ENCODE measurements at places on chromosomes 12 and 14. TPM values are rescaled to one million over a fixed set of nuclear protein-coding genes. Genes with fewer than 3 reads are reported as not detected.

- no peak for DNase-seq
Observed at GRCh38 chr14:85934123-85934885, 404.4 kb downstream of the FLRT2 start.

- DNase-seq = no peak
Observed at GRCh38 chr12:38771871-38772270, 133.5 kb downstream of the CPNE8 start.

- peak; percentile 3 for DNase-seq
Observed at GRCh38 chr12:39227218-39227617, 215.7 kb downstream of the KIF21A start.

GRCh38 chr14:106670011-106670410, 1143.6 kb downstream of the TMEM121 start:
- no peak for DNase-seq

GRCh38 chr12:107233551-107233950, 140.2 kb upstream of the CRY1 start:
- no peak for DNase-seq

GRCh38 chr14:80535171-80535570, 323.9 kb upstream of the DIO2 start:
- DNase-seq = no peak

DNA sequence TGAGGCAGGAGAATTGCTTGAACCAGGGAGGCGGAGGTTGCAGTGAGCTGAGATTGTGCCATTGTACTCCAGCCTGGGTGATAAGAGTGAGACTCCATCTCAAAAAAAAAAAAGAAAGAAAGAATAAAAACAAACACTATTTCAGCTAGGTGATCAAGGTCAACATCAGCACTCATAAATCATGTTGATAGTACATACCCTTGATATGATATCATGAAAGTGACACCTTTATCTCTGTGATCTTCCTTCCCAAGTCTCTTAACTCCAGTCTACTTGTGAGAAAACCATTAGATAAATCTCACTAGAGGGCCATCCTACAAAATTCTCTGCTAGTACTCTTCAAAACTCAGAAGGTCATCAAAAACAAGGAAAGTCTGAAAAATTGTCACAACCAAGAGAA, 44.2 kb upstream of the PTGR2 start:
- DNase-seq = no peak

DNA sequence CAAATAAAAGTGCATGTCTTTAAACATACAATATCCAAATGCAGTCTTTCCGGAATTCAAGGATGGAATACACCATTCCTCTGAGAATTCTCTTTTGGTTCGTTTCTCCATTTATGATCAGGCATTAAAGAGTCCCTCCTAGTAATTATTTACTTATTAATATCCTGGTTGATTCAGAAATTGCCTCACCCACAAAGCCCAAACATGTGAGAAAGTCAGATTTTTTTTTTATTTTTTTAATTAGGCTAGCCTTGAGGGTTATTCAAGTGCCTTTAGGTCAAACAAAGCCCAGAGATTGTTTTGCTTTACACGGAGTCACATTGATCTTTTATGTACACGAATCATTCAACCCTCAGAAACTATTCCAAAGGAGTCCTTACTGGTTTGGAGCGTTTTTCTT, 6.4 kb upstream of the TSPAN8 start:
- no peak for DNase-seq

GRCh38 chr14:101066826-101067510, 163.4 kb upstream of the RTL1 start:
- no peak for DNase-seq

GRCh38 chr14:59272633-59273032, 84.2 kb downstream of the DAAM1 start:
- DNase-seq = no peak

GRCh38 chr12:1419849-1420371, 174.5 kb downstream of the FBXL14 start:
- no peak for DNase-seq

- DNase-seq = no peak
Observed at GRCh38 chr12:43378448-43378847, 173.6 kb downstream of the ADAMTS20 start.

DNA sequence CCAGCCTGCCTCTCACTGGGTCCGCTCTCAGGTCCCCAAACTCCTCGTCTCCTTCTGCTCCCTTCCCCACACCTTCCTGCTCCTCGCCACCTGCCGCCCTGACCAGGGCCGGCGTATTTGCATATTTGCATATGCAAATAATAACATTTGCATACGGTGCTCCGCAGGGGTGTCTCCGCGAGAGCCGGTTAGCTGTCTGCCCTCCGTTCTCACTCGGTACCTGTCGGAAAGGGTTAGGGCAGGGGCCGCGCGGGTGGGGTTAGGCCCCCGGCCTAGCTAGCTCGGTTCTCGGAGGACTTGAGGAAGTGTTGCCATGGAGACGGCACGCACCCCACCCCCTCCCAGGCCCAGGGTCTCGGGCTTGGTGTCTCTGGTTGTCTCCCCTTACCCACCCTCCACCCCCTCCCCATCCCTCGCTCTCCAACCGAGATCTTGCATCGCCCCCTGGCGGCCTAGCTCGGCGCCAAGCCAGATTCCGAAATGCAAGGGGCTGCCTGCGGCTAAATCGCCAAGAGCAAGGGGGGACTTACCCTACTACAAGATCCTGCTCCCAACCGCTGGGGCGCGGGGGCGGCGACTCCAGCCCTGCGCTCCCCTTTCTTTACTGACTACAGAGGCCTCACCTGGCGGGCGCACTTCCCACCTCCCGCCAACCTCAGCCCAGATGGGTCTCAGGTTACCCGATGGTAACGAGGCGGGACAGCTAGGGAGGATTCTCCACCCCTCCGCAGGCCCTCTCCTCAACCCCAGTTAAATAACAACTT, 8.1 kb downstream of the STAC3 start:
- no peak for DNase-seq

DNA sequence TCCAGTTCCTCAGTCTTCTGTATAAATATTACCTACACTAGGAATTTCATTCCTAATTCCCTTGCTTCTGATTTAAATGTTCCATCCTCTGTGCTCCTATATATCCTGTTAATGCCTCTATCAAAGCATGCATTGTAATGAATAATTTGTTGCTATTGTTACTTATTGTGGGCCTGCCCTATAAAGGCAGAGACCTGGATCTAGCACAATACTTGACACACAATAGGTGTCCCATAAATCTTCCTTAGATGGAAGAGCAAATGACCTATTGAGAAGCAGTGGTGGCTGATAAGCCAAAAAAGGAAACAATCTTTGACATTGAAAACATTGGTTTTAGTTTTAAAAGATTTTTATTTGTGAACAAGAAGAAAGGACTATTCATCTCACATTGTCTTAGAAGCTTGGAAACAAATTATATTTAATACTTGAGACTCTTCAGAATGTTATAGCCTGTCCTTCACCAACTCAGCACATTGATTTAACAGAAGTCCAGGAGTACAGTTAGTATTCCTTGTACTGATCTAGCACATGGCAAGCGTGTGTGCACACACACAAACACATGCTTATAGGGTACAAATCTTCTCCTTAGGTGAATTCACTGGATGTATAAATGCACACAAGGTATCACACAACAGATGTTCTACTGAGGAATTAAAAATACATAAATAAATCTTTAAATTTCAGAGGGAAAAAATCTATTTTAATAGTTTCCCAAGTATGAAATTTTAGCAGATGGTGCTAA, 135.9 kb downstream of the DUSP6 start:
- no peak for DNase-seq

DNA sequence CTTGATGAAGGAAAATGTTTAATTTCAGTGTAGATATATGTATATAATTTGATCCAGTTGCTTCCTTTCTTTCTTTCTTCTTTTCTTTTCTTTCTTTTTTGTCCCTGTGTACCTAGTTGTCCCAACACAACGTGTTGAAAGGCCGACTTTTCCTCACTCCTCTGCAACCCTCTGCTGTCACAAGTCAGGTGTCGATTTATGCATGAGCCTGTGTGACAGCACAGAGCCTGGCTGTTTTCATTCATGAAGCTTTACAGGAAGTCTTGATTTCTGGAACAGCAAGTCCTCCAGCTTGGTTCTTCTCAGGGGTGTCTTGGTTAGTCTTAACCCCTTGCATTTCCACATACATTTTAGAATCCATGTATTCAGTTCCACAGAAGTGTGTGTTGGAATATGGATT, 88.1 kb downstream of the PPP2R5C start:
- no peak for DNase-seq

Gene LHX5
- total RNA-seq = not detected

Gene PRH2
- not detected for total RNA-seq

Gene DPPA3
- total RNA-seq = not detected

Gene ASCL1
- not detected for total RNA-seq

Gene HSP90AA1
- total RNA-seq = 428 TPM

Gene CRIP1
- 21.3 TPM for total RNA-seq

Gene C14orf132
- 14.0 TPM for total RNA-seq

Gene NEDD8
- 251 TPM for total RNA-seq

Gene SLC11A2
- 35.5 TPM for total RNA-seq

Gene CLEC14A
- not detected for total RNA-seq

Data from astrocyte (in vitro differentiated cells and primary cell).